ENCODE measurements at places on chromosomes 2 and 18.

DNA sequence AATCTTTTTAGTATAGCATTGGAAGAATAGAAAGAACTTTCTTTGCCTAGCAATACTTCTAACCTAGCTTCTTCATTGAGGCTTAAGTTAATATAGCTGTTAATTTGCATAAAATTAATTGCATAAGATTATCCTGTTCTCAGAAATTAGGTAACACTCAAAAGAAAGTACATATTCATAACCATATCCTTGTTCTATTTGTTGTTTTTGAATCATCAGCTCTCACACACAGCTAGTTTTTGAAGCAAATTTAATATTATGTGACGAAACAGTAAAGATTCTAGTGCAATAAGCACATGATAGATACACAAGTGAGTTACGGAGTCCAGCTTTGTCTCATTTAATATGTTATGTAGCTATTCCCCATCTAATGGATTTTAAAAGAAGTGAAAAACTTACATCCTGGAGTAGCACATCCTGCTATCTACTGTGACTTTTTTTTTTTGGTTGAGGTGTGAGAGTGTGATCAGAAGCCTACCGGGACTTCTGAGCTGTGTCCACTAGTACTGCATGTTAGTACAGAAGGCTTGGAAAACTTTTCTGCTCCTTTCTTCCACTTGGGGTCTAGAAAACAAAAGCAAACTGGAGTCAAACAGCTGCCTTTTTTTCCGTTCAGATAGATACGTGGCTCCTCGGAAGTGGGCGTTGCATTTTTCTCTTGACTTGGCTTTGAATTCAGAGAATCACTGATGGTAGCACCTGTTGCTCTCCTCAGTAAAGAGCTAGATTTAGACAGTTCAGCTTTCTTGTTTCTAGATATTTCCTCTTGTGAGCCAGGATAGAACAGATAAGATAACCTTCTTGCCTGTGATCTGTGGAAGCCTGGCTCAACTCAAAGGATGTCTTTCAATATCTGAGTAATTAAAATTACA, 27.2 kb downstream of the KDM3A start:
- no peak for DNase-seq

DNA sequence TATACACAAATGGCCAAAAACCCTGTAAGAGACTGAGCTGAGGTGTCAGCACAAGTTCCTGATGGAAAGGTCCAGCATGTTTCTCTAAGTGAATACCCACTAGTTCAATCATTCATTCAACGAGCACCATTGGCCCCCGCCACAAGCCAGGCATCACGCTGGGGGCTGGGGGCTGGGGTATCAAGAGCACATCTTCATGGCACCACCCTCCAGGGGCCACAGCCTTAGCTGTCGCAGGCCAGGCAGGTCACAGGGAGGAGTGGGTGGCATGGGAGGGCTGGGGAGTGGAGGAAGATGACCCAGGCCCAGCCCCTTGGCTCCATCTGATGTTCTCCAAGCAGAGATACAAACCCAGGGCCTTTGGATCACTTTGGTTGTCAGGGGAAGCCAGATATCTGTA, 97.9 kb downstream of the ACKR3 start:
- no peak for DNase-seq

DNA sequence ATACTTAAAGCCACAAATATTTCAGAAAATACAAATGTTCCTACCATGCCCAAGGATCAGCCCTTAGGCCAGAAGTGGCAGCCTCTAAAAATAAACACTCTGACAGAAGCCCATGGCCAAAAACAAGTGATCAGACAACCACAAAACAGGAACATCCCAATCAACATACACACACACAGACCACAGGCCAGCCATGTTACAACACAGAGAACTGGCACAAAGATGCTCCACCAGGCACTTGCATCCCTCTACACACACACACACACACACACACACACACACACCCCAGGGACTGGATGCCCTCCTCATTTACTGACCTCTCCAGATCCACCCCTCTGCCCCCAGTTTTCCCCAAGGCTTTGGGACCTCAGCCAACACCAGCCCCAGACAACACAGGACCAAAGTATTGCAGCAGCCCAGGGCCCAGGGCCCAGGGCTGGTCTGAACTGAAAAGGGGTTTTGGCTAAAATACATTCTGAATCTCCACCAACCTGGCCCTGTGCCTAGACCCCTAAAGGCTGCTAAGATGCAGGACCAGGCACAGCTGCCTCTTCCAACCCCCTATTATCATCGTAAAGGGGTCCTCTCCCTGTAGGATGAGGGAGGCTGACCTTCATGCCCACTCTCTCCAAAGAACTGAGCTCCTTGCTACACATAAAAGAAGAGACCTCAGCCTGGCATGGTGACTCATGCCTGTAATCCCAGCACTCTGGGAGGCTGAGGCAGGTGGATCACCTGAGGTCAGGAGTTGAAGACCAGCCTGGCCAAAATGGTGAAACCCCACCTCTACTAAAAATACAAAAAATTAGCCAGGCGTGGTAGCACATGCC, 151.4 kb downstream of the TNS1 start:
- no peak for DNase-seq

DNA sequence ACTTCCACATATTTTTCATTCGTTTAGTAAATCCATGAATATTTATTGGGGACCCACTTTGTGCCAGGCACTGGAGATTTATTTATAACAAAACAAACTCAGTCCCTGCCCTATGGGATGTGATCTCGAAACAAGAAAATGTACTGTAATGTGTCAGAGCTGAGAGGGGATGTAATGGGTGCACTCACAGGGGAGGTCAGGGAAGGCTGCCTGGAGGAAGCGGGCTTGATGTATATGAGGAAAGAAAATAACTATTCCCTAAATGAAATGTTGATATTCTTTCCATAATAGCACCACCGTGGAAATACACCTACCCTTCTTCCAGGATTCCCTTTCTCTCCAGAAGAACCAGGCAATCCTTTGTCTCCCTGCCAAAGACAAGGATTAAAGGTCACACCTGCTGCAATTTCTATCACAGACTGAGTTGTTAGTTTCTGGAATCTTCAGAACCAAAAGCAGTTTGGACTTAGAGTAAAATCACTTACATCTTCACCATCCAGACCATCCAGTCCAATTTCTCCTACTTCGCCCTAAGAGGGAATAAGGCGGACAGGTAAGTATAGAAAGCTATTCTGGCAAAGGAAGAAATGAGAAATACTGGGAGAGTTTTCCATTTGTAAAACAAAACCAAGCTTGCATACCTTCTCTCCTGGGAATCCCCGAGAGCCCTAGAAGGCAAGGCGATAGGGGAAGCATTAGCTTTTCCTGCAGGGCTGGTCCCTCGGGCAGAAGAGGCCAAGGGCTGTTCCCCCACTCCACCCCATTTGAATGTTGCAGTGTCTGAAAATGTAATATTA, 55.0 kb downstream of the COL6A3 start:
- no peak for DNase-seq

DNA sequence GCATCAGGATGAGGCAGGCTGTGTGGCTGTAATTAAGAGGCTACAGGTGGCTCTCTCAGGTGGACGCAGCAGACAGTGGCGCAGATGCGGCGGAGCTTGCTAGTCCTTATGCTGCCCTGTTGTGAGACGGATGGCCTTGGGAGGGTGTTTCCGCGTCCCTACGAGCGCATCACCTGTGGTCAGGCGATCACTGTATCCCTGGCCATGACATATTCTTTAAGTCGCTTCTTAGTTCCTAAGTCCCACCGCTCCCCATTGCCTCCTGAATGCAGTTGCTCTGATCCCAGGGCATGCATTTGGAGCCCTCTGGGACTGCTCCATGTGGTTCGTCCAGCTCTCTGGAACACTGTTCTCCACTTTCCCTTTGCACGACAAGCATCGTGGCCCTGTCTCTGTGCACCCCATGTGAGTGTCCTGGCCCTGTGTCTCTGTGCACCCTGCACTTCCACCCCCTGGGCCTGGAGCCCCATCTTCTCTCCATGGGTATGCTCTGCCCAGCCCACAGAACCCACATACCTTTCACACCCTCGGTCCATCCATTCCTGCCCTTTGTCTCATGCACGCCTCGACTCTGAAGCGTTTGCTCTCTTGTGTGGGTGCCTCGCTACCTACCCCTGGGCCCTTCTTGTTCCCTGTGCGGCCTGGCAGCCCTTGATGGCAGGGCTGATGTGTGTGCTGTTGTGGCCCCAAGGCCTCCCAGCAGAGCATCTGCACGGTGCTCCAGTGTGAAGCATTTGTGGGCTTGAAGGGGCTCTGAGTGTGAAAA, 74.4 kb downstream of the SH3RF3 start:
- DNase-seq: no peak

GRCh38 chr2:234156326-234156725, 105.8 kb downstream of the SPP2 start:
- DNase-seq: no peak

GRCh38 chr18:53735526-53735925, 488.9 kb downstream of the MBD2 start:
- no peak for DNase-seq

- no peak for DNase-seq
These were observed 5.9 kb downstream of the MSL3B start for GRCh38 chr2:233862261-233862768.
